ENCODE measurements at places on chromosomes 3 and 15.
A peak's percentile ranks its signal among the peaks of the same experiment; 100 is the strongest.

DNA sequence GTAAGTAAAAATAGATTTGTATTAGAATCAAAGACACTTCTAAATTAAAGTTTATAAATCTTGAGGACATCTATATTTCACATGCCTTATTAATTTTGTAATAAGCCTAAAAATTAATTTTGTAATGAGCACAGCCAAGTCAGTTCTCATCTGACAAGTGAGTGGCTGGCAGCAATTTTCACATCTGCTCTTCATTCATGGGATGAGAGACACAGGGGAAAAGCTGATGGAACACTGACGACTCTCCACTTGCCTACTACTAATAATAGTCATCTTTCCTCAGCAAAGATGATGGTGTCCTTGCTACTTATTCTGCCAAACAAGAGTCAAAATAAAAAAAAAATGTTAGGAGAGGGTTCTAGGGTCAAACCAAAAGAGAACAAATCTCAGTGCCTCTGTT lies 14.4 kb upstream of the CMSS1 start:
- DNase-seq = no peak

DNA sequence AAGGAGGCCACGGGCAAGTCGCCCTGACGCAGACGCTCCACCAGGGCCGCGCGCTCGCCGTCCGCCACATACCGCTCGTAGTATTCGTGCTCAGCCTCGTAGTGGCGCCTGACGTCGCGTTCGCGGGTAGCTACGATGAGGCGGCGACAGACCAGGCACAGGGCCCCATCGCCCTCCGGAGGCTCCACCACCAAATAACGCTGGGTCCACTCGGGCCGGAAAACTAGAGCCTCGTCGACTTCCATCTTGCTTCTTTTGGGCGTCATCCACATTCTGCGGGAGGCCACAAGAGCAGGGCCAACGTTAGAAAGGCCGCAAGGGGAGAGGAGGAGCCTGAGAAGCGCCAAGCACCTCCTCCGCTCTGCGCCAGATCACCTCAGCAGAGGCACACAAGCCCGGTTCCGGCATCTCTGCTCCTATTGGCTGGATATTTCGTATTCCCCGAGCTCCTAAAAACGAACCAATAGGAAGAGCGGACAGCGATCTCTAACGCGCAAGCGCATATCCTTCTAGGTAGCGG lies at the start of gene EPM2AIP1:
EPM2AIP1 (minus strand) TSS at position 326 of the 520 bp plus-strand sequence; CDS start at position 272, 54 bp downstream.
- DNase-seq = no peak

- DNase-seq = no peak
These were observed 16.9 kb downstream of the STIMATE start for GRCh38 chr3:52880474-52880873.

DNA sequence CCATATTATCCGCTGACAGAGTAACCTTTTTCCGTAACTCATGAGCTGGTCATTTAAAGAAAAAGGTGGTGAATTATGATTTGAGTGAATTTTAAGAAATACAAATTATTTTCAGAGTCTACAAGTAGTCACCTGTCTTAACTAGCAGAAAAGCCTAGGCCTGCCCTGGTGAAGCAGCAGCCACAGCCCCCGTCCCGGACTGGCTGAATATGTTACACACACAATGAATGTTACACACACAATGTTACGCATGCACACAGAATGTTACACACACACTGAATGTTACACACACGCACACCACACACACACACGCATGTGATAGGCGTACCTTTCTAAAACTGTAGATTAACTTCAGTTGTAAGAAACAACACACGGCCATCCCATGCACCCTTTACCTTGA lies 77.8 kb downstream of the VGLL4 start:
- DNase-seq = no peak

GRCh38 chr3:134971306-134971705 lies 176.2 kb downstream of the EPHB1 start:
- no peak for DNase-seq

- no peak for DNase-seq
These were observed 205.7 kb upstream of the ST8SIA2 start for GRCh38 chr15:92187975-92188374.

- no peak for DNase-seq
These were observed 130.0 kb upstream of the BNIP2 start for GRCh38 chr15:59819092-59819491.

DNA sequence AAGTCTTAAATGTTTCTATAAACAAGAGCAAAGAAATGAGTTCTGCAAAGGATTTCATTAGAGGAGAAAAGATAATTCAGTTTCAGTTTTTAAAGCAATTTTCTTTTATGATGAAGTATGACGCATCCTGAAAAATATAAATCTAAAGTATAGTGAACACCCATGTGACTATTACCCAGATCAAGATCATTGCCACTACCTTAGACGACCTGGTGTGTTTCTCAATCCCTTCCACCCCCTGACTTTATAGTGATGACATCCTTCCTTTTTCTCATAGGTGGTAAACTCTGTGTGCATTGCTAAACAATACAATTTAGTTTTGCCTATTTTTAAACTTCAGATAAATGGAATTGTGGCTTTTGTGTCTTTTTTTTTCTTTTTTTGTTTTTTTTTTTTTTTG lies 8.4 kb downstream of the STT3B start:
- no peak for DNase-seq

- no peak for DNase-seq
These were observed 160.5 kb downstream of the KLF13 start for GRCh38 chr15:31486906-31487695.

GRCh38 chr3:114606336-114606735 lies 312.5 kb downstream of the TIGIT start:
- DNase-seq = no peak

DNA sequence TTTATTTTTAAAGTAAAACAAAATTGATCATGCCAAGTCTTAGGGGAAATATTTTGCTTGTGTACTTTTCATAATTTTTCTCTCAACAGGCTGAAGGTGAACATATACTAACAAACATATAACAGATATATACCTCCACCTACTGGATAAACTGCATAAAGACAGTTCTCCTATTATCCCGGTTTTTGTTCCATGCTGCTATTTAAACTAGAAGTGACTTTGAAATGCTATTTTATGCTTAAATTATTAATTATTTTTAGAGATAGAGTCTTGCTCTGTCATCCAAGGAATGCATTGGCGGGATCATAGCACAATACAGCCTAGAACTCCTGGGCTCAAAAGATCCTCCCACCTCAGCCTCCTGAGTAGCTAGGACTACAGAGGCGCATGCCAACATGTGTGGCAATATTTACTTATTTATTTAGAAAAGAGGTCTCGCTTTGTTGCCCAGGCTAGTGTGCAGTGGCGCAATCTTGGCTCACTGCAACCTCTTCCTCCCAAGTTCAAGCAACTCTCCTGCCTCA lies 49.8 kb downstream of the ST3GAL6 start:
- no peak for DNase-seq

- no peak for DNase-seq
These were observed 489.7 kb downstream of the MAGI1 start for GRCh38 chr3:65548848-65549625.

- no peak for DNase-seq
These were observed 133.8 kb upstream of the MCTP2 start for GRCh38 chr15:94097552-94097951.

DNA sequence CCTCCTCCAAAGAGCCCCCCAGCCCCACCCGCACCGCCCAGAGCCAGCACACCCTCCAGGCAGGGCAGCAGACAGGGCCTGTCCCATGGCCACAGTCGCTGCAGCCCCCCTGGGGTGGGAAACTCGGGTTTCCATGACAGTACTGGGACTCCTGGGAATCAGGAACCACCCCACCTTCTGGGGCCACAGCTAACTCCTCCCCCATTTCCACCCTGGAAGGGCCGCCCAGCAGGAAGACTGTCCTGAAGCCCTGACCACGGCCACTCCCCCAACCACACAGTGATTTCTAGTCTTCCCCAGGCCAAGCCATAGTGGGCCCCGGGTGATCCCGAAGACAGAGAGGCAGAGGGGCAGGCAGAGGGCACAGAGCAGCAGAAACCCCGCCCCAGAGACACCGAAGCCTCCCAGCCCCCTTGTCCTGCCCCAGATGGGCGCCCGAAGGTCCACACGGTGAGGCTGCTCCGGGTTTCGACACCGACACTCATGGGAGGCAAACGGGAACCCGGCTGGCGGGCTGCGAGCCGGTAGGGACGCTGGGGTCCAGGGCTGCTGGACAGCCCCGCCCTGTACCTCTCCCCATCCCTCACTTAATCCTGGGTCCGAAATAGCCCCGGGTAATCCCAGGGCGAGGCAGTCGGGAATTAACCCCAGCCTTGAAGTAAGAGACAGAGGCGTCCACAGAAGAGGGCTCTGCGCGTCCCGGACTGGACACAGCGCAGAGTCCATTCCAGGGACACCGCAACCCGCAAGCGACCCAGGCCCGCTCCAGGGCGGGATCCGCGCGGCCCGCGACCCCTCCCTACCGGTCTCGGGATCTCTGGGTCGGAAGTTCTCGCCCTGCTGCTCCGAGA lies 138.4 kb downstream of the NUP210 start:
- DNase-seq = no peak

GRCh38 chr15:40828447-40829036 lies at the start of gene PPP1R14D:
PPP1R14D (minus strand) TSS chr15:40828708; CDS start chr15:40828641, 67 bp downstream.
- DNase-seq = no peak

- DNase-seq = no peak
These were observed 13.2 kb downstream of the PRR23E start for GRCh38 chr3:127206154-127206553.

DNA sequence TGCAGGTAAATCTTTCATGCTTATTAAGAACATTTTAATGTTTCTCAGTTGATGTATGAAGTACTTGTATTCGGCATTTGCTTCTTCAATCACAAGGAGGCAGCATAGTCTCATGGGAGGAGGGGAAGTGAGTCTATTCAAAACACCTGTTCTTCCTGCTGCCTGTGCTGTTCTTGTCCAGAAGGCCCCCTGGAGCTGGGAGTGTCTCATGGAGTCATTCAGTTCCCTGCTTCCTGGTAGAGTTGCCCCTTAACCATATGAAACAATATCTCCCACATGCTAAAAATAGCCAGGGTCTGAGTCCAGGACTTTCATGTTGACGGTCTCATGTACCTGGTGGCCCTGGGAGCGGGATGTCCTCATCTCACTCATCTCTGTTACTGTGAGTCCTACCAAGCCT lies 15.5 kb upstream of the PPP1R2 start:
- peak; percentile 59 for DNase-seq

- peak; percentile 56 for DNase-seq
These were observed 10.9 kb downstream of the GNB5 start for GRCh38 chr15:52180196-52180835.

DNA sequence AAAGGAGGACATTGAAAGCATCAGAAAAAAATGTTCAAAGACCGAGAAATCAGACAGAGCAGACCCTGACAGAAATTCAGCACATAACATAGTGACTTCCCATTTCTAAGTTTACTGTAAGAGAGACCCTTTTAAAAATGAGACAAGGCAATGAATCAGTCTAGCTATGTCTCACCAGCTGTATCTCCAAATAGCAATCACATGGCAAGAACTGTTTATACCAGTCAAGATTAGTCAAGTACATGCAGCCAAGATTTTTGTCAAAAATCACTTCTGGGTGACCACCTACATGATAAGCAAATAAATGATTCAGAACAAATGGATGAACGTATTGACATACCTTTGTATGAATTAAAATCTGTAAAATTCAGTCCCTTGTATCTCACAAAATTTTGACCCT lies 138.0 kb downstream of the DTWD1 start:
- DNase-seq = no peak
